Amniotic stem cell (primary cell): ENCODE measurements at places on chromosomes 1 and 21.

DNA sequence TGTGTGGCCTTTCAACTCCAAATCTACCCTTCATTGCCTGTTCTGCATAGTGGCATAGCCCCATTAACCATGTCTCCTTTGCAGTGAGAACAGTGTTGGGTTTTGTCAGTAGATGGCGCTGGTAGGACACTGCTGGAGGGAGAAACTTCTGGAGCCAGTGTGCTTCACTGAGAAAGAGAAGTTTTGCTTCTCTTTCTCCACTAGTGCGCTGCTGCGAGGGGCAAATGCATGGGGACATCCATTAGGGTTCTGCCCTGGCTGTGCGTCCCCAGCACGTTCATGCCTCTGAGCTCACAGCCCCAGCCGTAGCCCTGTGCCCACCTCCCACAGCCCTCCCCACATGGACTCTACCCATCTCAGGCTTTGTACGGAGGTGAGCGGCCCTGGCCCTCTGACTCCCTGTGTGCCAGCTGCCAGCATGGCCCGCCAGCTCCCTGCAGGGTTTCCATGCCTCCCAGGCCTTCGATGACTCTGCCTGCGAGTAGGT lies 53.1 kb downstream of the RIMS3 start:
- DNase-seq = no peak

GRCh38 chr21:31517664-31518414 lies 141.7 kb upstream of the SOD1 start:
- no peak for DNase-seq

DNA sequence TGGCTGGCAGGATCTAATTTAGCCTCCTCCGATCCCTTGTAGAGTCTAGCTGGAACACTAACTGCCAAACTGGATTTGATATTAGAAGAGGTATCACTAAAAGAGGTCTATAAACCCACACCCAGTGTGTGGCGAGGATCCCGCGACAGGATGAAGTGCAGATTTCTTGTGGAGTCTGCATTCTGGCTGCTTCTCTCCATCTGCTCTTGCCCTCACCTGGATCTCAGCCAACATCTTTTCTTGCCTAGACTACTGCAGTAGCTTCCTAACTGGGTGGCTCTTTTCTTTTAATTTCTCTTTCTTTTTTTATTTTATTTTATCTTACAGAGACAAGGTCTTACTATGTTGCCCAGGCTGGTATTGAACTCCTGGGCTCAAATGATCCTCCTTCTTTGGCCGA lies 48.9 kb upstream of the CAPZB start:
- no peak for DNase-seq

- DNase-seq = no peak
Observed at GRCh38 chr1:166062421-166063070, 104.3 kb downstream of the FAM78B start.

- DNase-seq = no peak
Observed at GRCh38 chr1:109782927-109783326, 19.2 kb upstream of the EPS8L3 start.

DNA sequence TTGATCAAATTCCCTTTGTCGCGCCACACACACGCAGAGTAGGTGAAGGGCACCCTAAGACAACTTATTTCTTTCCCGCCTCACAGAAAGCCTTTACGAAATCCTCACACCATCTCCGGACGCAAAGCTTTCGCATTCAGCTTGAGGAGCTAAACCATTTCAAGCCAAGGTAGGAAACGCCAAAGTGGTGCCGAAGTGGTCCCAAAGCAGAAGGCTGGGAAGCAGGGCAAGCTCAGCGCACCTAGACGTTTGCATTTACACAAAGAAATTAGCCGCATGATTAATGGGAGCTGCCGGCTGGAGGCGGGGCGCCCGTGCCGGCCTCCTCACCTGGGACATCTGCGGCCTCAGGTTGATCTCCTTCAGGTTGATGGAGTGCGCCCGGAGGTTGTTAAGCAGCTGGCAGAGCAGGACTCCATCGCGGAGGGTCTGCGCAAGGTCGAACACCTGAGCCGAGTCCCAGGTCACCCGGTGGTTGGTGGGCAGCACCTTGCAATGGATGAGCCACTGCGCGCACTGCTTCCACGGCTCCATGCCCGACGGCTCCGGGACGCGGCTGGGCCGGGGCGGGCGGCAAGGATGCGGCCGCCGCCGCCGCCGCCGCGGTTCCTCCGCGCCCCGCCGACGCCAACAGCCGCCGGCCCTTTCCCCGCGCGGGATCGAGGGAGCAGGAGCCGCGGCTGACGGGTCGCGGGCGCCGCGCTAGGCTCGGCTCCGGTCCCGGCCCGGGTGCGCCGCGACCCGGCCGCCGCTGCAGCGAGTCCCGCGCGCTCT lies 457 bp downstream of the VAV3 start:
- DNase-seq = no peak

GRCh38 chr1:28601696-28602095 lies 9.6 kb downstream of the RAB42 start:
- DNase-seq = peak; percentile 92

- DNase-seq = no peak
Observed at GRCh38 chr21:41086569-41086968, 81.4 kb upstream of the BACE2 start.

GRCh38 chr1:186569856-186570255 lies 108.9 kb upstream of the PDC start:
- DNase-seq = no peak

GRCh38 chr21:46117586-46118315 lies 19.8 kb downstream of the COL6A2 start:
- no peak for DNase-seq

DNA sequence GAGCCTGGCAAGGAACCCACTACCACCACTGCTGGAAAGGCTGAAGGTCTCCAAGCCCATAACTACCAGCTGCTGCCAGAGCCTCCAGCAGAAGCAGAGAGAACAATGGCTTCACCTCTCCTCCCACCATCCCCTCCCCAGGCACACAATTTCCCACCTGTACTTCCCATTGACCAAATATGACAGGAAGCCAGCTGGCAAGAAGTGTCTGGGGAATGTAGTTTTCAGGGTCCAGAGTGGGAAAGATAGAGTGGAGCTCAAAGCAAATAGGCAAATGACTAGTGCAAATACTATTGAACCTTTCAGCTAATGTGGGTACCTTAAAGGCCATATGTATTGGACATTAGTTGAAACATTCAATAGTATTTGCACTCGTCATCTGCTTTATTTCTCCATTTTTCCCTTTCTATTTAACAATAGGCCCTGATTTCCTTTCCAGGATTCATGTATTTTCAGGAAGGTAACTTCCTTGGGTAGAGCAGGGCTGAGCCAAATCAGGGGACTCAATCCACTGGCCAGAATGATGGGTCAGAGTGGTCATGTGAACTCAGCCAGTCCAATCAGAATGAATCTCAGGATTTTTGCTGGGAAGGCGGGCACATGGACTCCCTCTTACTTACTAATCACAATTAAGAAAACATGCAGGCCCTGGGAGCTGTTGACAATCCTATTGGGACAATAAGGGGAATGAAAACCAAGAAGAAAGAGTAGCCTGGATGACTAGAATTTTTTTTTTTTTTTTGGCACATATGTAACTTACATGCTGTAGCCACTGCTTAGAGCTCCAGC lies 12.1 kb upstream of the NFYC start:
- no peak for DNase-seq

DNA sequence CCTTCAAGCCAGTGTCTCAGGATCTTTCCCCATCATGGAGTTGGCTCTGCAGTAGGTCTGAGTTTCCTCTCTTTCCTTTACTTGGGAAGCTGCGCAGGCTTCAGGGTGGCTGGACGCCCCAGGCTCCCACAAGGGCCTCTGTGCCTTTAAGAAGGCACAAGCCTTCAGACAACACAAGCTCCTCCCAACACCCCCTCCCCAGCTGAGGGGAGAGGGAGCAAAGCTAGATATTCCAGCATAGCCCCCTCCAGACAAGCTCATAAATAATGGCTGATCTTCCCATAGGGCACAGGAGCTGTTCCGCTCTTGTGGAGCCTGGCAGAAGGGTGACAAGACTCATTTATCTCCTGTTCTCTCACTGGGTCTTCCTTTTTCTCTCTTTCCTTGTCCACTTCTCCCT lies 27.9 kb upstream of the ATP2B4 start:
- no peak for DNase-seq

DNA sequence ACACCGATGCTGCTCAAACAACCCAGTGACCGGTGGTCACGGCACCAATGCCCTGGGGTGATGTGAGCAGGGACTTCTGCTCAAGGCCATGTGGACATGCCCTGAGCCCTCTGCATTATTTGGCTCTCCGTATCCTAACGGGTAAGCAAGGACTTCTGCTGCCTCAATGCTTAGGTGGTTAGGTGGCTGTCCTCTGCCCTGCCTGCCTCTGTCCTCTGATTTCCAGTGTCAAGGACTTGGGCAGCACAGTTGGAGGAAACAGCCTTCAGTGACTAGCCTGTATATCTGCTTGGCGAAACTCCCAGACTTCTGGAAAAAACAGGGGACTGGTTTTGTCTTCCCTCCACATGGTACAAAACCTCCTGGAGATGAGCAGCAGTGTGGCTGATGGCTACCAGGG lies 34.5 kb downstream of the DNAJC11 start:
- no peak for DNase-seq

DNA sequence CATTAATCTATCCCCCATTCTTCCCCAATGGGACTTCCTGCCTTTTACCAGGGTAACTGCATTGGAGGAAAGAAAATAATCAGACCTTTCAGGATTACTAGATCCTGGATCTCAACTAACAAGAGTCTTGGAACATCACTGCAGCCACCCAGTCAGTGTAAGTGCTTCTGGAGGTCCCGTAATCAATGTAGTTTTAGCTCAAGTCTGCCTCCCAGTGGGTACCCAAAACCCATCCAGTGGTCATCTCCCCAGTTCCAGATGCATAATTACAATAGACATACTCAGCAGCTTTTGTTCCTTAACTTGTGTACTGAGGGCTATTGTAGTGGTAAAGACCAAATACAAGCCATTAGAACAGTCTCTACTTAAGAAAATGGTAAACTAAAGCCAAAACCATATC lies 319.1 kb downstream of the GPATCH2 start:
- DNase-seq = no peak

DNA sequence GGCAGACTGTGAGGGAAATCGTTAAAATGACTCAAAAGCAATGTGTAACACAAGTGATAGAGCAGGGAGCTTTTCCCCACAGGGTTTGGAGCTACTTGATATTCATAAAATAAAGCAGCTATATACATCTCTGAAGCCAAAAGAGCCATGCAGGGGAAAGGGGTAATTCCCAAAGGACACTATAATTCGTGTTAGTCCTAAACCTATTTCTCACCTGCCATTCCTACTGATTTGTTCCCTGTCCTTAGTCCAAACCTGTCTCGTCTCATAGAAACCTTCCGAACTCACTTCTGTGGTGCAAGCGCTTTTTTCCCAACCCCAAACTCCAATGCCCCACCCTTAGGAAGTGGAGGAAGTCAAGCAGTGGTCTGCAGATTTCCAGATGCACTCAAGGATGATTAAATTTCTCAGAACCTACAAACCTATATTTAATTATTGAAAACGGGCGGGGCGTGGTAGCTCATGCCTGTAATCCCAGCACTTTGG lies 946 bp upstream of the HNRNPR start:
- DNase-seq = no peak

DNA sequence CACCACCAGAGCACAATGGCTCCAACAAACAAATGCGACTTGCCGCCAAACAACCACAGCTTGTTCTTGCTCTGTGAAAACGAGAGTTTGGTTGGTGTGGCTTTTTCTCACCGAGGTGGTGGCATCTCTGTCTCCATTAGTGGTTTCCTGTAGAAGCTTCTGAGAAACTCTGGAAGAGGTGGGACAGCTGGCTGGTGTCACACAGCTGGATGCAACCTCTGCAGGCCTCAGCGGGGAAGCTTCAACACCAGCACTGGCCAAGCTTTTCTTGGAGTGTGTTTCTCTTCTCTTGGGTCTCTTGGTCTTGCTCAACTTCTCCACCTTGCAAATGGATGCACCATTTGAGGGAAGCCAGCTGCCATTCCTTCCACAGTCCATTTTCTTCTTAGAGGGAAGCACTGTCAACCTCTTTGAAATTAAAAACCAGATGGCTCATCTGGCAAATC lies 124.8 kb downstream of the KCNN3 start:
- DNase-seq = no peak

GRCh38 chr21:27954543-27955165 lies 987.8 kb upstream of the ADAMTS5 start:
- no peak for DNase-seq
